ENCODE measurements at places on chromosomes 2 and 18.

GRCh38 chr2:183610724-183611123, 486.5 kb downstream of the NUP35 start:
- DNase-seq, result no peak

GRCh38 chr2:33835911-33836310, 236.8 kb upstream of the FAM98A start:
- DNase-seq, result no peak

- DNase-seq, result no peak
Observed at GRCh38 chr2:40202798-40203400, 249.0 kb downstream of the SLC8A1 start.

DNA sequence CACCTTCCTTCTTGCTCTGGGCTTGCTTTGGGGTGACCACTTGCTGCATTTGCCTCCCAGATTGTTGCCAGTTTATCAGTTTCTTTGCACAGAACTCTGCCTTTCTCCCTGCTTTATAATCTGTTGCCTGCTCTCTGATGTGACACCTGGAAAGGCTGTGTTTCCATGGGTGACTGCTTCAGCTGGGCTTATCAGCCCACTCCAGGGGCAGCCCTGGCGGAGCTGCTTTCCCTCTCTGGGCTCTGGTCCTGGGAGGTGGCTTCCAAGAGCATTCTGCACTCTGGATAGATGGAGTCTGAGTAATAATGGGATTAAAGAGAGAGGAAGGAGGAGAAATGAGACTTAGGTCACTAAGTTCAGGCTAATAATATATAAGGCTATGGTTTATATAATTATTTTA, 352.7 kb downstream of the TSN start:
- no peak for DNase-seq

DNA sequence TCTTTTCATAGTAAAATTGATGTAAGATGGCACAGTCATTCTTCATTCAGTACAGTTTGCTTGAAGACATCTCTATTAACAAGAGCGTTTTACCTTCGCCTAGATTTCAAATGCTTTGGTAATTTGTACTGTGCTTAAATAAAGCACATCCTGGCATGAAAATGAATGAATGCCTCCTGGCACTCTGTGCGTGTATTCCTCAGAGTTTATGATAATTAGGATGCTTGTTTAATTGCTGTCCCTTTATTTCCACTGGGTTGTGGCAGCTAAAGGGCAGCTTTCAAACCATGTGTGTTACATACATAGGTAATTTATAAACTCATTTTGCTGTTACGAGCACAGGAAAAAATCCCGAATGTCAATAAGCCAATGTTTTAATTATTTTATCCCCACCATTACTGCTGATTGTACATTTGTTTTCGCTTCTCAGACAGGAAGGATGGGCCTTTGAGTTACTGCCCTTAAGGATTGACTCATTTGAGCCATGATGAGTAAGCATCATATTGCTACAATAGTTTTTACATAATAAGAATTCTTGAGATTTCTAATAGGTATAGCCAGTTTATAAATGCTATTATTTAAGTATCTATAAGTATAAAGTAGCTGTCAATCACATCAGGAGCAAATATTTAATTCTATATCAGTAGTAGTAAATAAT, 516.5 kb downstream of the XIRP2 start:
- no peak for DNase-seq

DNA sequence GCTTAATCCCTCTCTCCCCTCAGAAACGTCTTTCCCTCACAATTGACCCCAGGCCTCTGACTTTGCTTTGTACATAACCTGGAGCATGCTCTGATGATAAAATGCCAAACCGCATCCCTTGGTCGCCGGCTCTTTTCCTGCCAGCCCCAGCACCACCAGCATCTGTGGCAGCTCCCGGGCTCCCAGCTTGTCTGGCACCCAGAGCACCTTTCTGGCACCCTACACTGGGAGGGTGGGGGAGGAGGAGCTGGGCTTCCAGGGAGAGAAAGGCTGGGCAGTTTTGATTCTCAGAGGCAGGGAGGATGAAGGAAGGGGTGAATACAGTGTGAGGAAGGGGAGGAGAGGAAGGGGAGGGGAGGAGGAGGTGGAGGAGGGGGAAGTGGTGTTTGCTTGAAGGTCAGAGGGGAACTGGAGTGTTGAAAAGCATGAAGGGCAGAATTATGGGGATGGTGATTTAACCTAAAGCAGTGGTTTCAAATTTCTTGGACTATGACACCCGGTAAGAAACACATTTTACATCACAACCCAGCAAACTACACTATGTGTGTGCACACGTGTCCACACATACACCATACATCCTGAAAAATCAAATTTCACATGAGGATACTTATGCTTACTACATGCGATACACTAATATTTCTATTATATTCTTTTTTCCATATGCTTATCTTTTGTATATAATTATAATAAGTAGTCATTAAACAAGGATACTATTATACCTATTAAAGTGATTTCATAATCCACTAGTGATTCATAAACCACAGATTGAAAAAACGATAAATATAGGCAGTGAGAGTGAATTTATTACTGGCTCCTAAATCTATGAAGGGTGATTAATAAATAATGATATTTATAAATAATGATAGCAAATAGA, 30.0 kb upstream of the IGFBP2 start:
- no peak for DNase-seq

- DNase-seq, result no peak
Observed at GRCh38 chr2:29215739-29216608, 100.8 kb downstream of the CLIP4 start.

DNA sequence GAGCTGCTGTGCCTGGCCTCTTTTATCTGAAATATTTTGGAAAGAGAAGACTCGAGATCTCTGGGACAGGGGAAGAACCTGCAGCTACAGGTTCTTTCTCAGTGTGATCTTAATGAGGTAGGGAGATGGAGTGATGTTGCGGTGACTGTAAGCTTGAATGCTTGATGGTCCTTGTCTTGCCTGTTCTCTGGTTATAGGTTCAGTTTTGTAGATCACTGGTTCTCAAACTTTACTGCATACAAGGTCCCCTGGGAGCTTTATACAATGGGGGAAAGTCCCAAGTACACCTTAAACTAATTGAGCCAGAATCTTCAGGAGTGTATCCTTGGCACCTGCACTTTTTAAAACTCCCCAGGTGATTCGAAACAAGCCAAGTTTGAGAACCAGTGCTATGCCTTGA, 136.7 kb upstream of the CXCR4 start:
- no peak for DNase-seq

DNA sequence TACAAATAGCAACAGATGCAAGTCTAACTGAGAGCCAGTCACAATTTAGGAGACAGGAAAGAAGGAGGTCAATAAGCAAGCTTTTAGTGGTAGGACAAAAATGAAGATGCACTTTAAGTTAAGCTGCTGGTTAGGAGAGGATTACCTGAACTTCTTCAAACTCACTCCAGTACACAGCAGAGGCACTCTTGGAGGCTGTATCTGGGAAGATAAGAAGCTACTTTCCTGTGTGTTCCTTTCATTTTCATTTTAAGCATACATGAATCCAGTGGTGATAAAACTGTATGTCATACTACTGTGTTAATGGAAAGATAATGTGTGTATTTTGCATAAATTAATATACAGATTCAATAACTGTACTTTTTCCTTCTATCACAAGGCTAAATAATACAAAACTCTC, 49.6 kb downstream of the HYCC2 start:
- no peak for DNase-seq

DNA sequence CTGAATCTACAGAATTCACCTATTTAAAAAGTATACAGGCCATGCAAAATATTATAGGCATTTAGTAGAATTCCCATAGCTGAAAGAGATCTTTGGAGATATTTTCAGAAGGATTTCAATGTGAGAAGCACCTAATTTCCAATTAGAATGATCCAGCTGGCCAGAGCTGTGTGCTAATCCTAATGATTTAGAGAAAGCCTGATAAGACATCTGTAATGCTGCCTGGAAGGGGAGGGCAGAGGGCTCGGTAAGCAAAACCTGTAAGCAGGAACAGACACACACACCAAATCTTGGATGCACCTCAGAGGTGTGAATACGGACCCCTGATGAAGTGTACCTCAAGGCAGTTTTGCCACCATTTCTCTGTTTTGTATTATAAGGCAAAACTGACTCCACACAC, 14.0 kb downstream of the SERTAD2 start:
- no peak for DNase-seq

GRCh38 chr2:15737314-15738224, 145.9 kb downstream of the DDX1 start:
- no peak for DNase-seq

- DNase-seq, result no peak
Observed at GRCh38 chr2:128986026-128986715, 667.5 kb upstream of the HS6ST1 start.

- DNase-seq, result no peak
Observed at GRCh38 chr2:6654279-6654678, 211.4 kb downstream of the CMPK2 start.

DNA sequence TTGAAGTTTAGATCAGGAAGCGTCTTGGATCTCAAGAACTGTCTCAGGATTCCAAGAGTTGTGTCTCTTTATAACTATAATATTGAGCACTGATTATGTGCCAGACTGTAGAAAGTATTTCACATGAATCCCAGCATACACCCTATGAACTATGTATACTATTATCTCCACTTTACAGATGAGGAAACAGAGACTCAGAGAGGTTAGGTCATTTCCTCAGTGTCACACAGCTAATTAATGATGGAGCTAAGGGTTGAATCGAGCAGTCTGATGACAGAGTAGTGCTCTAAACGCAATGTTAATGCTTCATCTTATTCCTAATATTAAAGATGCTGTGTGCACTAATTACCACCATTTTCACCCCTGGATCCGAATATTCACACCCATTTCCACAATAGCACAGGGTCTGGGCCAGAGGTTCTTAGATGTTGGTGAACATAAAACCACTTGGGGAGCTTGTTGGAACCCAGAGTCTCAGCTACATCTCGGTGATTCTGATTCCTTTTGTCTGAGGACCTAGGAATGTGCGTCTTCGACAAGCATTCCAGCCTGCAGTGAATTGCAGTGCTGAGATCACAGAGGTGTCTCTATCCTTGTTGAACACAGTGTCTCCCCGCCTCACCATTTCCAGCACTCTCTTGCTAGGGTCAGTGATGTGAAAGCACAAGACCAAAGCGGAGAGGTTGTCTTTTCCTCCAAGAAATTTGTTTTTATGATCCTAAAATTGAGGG, 213.8 kb downstream of the SP3 start:
- no peak for DNase-seq

- DNase-seq, result no peak
Observed at GRCh38 chr18:3604498-3605408, 154.8 kb downstream of the TGIF1 start.

GRCh38 chr2:230885463-230886130, 20.9 kb downstream of the ITM2C start:
- no peak for DNase-seq

DNA sequence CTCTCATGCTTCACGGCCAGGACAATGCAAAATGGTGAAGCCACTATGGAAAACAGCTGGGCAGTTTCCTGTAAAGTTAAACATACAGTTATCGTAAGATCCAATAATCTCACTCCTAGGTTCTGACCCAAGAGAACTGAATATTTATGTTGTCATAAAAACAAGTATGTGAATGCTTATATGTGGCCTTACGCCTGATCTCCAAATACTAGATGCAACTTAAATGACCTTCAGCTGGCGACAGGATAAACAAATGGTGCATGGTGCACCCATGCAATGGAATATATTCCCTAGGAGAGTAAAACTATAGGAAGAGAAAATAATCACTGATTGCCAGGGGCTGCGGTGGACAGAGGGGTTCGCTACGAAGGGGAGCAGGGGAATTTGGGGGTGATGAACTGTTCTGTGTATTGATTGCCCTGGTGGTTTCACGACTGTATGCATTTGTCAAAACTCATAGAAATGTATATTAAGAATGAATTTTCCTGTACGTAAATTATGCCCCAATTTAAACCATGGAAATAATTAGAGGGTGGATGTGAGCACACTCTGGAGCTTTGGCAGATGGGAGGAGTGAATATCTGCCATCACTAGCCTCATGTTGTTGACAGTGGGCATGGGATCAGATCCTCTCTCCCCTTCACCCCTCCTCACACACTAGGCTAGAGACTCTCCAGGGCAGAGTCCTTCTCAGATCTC, 100.8 kb upstream of the MYCN start:
- no peak for DNase-seq

Measured in NCI-H1092 (cell line).